Activated CD8-positive, alpha-beta T cell treated with anti-CD3 and anti-CD28 coated beads for 36 hours (primary cell): ENCODE measurements at places on chromosomes 12 and 14. TPM values are rescaled to one million over a fixed set of nuclear protein-coding genes. Genes with fewer than 3 reads are reported as not detected.

- no peak for DNase-seq
Observed at GRCh38 chr12:41264281-41264680, 76.2 kb downstream of the PDZRN4 start.

DNA sequence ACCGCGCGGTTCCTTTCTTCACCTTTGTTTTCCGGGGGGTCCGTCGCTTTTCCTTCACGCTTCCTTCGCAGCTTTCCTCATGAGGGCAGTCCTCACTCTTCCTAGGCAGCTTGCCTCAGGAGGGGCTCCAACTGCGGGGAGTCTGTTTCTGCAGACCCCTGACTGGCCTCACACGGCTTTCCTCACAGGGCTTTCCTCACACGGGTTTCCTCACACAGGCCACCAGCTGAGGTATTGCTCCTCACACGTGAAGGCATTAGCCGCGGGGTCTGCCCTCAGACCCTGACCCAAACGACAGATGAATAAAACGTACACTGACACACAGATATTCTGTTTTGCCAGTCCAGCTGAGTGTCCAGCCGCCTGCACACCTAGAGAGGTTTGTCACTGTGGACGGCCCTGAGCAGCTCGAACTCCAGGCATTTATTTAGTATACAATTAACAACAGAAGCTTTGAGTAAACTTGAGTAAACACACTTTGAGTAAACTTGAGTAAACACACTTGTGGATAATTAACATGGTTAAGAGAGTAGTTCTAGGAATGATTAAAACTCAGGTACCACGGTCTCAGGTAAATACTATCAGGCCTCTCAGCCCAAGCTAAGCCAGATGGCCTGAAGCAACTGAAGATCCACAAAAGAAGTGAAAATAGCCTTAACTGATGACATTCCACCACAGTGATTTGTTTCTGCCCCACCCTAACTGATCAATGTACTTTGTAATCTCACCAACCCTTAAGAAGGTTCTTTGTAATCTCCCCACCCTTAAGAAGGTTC, 16.1 kb upstream of the LYZ start:
- DNase-seq: no peak

DNA sequence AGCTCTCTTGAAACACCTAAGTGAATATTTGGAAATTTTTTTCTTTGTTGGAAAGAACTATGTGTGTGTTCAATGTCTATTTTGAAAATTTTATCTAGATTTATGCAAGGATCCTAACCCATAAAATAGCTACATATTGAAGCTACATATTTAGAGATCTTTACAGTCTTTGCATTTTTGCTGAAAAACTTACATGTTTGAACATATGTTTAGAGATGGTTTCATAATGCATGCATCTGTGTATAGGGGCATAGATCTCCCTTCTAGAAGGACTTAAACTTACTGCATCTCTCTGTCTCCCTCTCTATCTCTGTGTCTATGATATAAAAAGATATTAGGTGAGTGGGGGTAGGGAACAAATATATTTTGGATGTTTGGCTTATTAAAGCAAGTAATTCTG, 8.2 kb upstream of the HOXC4 start:
- DNase-seq: no peak

- peak; percentile 46 for DNase-seq
Observed at GRCh38 chr12:26125400-26126339, 833 bp upstream of the BHLHE41 start.

GRCh38 chr14:30550335-30550734, 8.6 kb upstream of the G2E3 start:
- no peak for DNase-seq

DNA sequence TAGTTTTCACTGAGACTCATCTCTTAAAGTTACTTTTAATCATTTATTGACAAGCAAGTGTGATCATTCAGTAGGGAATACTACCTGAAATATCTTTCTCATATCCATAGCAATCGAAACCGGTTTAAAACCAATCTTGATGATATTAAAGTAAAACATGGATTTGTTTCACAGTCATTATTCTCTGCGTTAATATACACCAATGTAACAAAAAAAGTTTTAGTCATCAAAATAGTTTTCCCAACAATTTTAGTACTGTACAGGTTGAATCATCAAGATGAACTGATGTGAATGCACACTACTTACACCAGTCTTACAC, 137.0 kb upstream of the KRAS start:
- no peak for DNase-seq

DNA sequence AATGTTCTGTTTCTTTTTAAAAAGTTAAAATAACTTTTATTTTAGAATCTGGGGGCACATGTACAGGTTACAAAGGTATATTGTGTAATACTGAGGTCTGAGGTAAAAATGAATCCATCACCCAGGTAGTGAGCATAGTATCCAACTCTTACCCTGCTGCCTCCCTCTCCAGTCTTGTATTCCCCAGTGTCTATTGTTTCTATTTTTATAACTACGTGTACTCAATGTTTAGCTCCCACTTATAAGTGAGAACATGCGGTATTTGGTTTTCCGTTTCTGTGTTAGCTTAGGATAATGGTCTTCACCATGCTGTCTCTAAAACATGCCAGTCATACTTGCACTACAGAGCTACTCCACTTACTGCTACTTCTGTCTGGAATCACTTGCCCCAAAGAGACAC, 8.4 kb downstream of the FBXO33 start:
- DNase-seq: no peak

- DNase-seq: no peak
Observed at GRCh38 chr14:56244138-56244789, 126.1 kb downstream of the PELI2 start.

DNA sequence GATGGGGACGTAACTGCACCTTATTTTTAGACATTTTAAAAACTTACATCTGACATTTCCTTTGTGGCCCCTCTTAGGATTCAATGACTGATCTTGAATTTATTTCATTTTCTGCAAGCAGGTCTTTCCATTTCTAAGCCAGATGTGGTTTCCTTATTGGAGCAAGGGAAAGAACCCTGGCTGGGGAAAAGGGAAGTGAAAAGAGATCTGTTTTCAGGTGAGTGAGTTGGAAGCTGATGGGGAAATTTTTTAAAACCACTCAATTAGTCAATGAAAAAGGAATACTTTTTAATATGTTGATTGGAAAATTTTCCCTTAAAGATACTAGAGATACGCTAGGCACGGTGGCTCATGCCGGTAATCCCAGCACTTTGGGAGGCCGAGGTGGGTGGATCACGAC, 2.6 kb downstream of the ZNF140 start:
- DNase-seq: no peak

DNA sequence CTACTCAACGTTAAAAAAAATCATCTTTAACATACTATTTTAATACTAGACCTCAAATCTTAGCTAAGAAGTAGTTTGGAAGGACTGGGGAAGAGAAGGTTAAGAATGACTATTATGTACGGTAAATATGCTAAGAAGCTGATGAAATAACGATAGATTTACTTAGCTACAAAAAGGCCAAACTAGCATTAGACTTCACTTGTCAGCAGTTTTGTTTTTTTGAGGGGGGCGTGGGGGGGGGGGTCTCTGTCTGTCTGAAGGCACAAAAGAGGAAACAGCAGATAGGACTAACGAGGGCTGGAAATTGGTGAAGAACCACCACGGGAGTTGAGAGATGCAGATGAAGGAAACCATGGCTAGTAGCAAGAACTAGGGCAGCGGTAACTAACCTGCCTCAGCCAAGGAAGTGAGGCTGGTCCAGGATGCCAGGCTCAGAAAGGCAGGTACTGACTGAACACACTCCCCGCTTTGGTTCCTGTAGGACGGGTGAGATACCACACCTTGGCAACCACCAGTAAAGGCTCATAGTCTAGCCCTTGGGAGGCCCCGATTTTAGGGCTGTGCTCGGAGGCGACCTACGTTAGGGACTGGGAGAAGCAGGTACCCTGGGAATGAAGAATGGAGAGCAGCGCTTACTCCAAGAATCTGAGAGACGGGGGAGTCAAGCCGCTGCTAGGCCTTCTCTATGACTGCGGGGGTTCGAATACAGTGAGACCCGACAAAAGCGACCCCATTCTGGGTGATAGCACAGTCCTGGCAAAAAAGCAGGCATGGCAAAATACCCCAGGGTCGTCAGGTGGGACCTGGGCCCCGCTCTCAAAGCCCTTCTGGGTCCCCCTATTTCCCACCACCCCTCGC, 675 bp downstream of the NEDD8 start:
- peak; percentile 47 for DNase-seq

DNA sequence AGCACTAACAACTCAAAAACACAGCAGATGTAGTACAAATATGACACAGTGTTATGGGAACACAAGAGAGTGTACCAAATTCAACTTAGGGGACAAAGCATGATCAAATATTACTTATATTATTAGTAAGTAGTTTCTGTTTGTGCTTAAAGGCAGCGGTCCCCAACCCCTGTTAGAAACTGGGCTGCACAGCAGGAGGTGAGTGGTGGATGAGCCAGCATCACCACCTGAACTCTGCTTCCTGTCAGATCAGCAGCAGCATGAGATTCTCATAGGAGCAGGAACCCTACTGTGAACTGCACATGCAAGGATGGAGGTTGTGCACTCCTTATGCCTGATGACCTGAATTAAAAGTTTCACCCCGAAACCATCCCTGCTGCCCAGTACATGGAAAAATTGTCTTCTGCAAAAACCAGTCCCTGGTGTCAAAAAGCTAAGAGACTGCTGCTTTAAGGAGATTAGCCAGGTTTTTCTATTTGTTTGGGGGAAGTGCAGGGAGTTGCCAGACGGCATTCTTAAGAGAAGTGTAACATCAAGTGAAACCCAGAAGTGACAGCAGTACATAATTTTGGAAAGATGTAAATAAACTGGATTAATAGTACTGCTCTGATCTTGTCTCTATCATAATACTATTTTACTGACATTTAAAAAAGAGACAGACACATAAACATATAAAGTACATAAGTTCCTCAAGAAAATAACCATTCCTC, 26.7 kb downstream of the GTF2A1 start:
- DNase-seq: peak; percentile 35

DNA sequence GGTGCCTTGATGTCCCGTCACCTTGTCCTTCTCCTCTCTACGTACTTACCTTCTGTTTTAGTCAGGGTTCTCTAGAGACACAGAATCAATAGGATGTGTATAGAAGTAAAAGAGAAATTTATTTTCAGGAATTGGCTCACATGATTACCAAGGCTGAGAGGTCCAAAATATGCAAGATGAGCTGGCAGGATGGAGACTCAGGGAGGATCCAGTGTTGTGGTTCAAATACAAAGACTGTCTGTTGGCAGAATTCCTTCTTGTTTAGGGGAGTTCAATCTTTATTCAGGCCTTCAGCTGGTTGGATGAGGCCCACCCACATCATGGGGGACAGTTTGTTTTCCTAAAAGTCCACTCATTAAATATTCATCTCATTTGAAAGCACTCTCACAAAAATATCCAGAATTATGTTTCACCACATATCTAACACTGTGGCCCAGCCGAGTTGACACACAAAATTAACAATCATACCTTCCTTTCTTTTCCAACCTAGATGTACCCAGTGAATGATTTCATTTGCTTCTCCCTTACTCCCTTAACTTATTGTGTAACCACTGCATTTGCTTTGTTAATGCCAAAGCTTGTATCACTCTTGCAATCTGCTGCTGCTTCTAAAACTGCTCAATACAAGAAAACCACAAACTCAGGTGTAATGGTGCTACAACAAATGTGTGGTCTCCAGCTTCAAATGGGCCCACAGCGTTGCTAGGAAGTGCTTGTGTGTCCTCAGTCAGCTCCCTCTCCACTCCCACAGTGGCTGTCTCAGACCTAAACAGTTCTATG, 195.4 kb upstream of the ARHGAP5 start:
- no peak for DNase-seq

DNA sequence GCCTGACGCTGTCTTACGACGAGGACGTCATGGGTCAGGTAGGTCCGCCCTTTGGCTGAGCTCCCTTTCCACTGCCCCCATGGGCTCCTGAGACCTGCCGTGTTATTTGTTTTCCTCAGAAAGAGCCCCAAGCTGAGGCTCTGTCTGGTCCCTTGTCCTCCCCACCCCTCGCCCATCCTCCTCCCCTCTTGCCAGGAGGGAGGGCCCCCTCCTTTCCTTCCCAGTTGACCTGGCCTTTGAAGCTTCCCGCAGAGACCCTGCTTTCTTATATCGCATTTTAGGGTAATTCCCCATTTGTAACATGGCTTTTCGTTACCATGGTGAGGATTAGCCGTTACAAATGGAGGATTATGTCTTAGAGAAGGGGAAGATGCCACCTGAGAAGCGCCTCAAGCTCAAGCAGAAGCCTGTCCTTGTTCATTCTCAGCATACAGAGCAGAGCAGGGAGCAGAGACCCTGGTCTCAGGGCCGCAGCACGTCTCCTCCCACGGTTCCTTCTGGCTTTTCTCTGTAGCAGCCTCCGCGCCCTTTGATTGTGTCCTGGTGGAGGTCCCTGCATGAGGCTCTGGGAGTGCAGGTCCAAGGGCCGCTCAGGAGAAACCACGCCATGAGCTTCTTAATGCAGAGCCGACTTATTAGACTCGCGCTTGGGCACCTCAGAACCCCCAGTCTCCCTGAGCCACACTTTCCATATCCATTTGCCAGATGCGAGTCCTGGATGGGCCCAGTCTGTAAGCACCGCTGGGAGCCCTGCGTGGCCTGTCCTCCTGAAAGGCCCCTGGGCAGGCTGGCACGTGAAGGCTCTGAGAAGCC, 47.2 kb downstream of the UBE3B start:
- DNase-seq: no peak

DNA sequence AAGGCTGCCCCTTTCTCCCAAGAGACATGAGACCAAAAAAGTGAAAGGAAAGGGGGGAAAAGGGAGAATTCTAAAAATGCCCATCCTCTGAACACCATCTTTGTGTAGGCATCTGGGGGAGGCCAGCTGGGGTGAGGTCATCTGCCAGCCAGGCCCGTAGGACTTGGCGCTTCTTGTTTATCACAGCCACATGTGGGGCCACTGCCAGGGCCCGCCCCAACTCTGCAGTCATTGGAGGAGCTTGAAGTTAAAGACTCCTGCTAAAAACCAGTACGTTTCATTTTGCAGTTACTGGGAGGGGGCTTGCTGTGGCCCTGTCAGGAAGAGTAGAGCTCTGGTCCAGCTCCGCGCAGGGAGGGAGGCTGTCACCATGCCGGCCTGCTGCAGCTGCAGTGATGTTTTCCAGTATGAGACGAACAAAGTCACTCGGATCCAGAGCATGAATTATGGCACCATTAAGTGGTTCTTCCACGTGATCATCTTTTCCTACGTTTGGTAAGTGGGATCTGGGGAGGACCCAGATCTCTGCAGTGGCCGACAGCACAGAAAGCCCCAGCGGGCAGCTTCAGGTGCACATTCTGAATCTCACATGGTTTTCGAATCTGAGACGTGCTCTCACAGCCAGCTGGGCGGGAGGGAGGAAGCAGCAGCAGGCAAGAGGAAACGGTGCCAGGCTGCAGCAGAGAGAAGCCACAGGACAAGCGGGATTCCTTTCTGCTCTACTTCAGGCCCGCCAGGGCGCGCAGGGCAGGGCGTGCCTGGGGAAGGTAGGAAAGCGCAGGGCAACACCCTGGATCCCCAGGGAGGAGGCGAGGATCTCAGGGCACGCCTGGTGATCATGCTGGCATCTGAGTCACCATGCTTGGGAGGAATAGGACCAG, at the start of gene P2RX7:
TSS of gene P2RX7 (plus strand) at position 276 of the 881 bp plus-strand sequence. CDS start at position 371, 95 bp downstream.
- DNase-seq: peak; percentile 73

The SLC6A15 gene
- total RNA-seq: not detected

The P2RX7 gene
- total RNA-seq: 3.6 TPM

The PRPH gene
- not detected for total RNA-seq

The ASCL1 gene
- not detected for total RNA-seq

The DLGAP5 gene
- total RNA-seq: 75.4 TPM

The SAMD15 gene
- 0.11 TPM for total RNA-seq

The BCL11B gene
- 53.0 TPM for total RNA-seq

The TTC6 gene
- total RNA-seq: not detected

The ADCY6 gene
- not detected for total RNA-seq

The FAM90A1 gene
- 0.27 TPM for total RNA-seq

The SPTB gene
- 0.27 TPM for total RNA-seq
